Stimulated activated CD4-positive, alpha-beta T cell treated with anti-CD3 and anti-CD28 coated beads, Interleukin-1b, Interleukin-23, amount 100 ng/mL, for 48 hours (primary cell): ENCODE measurements at places on chromosomes 1 and 21.

GRCh38 chr1:153174624-153175023 is 23.9 kb upstream of the SPRR2G start:
- DNase-seq = no peak

GRCh38 chr1:50066806-50067205 is 41.9 kb upstream of the ELAVL4 start:
- no peak for DNase-seq

DNA sequence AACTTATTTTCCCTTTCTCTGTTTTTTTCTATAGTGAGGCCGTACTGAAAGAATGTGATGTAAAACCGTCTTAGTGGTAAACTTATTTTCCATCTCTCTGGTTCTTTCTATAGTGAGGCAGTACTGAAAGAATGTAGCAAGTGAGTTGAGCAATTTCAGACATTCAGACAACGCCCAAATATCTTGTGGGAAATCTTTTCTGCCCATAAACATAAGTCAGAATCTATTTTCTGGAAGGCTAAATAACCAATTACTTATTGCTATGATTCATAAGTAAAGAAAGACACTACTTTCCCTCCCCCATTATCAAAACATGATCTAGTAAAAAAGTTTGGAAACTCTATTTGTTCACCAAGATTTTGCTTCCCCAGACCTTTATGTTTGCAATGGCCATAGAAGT is 18.8 kb upstream of the SCCPDH start:
- no peak for DNase-seq

GRCh38 chr1:243280571-243281129 is 24.8 kb downstream of the SDCCAG8 start:
- no peak for DNase-seq

- DNase-seq = no peak
These were observed 86.5 kb downstream of the LACTBL1 start for GRCh38 chr1:22886211-22886610.

DNA sequence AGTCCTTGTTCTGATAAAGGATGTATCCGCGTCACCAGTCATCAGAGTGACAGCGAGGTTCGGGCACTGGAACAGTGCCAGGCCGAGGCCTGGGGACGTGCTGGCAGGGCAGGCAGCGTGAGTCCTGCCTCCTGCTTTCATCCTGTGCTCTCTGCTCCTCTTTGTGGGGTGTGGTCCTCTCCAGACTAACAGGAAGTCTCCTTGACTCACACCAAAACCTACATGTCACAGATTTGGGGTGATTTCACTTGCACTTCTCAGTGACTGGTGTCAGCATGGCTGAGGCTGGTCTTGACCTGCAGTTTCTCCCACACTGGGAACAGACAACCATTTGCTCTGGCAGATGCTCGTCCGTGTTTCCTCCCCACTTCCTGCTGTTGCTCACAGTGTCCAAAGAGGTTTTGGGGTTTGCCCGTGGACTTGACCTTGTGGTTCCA is 8.8 kb upstream of the NLRP3 start:
- peak; percentile 76 for DNase-seq

- DNase-seq = no peak
These were observed 101.6 kb upstream of the BACE2 start for GRCh38 chr21:41066086-41066938.

- DNase-seq = no peak
These were observed 135.3 kb upstream of the KCNK1 start for GRCh38 chr1:233478611-233479010.
